ENCODE measurements at places on chromosomes 12 and 14. TPM values are rescaled to one million over a fixed set of nuclear protein-coding genes. Genes with fewer than 3 reads are reported as not detected.
A peak's percentile ranks its signal among the peaks of the same experiment; 100 is the strongest.

GRCh38 chr12:28568118-28568517 is 377.9 kb downstream of the CCDC91 start:
- peak; percentile 30 for DNase-seq

DNA sequence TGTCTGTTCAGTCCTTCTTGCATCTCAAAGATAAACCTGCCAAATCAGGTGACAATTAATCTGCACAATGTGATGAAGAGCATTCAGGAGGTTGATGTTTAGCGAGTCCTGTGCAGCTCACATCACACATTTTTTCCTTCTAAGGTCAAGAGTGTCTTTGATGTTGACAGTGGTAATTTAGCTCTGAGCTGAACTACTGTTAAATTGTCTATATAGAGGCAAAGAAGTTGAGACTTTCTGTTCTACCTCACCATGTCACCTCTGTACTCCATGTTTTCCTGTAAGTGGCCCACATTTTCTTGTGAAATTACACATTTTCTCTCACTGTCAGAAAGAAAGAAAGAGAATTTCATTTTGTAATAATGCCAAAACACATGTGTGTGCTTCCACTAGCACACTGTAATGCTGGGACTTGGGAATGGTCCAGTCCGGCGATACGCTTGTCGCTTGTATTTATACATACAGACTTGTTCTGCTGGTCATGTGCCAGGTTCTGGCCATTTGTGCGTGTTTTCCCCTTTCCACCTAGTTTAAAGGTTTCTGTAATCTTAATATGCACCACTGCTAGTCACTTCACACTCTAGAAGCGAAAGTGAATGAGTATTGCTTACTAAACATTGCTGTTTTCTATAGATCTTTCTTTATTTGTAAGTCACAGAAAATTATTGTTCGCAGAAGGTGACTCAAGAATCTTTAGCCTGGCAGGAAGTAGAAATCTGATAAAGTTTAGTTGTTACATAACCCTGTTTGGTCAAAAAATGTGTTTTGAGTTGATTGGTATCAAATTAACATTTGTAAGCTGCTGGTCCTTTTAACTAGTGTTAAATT is 328.9 kb downstream of the TMTC2 start:
- no peak for DNase-seq

GUCY2C gene
- 0.13 TPM for total RNA-seq

CELA1 gene
- total RNA-seq, result not detected

DNA sequence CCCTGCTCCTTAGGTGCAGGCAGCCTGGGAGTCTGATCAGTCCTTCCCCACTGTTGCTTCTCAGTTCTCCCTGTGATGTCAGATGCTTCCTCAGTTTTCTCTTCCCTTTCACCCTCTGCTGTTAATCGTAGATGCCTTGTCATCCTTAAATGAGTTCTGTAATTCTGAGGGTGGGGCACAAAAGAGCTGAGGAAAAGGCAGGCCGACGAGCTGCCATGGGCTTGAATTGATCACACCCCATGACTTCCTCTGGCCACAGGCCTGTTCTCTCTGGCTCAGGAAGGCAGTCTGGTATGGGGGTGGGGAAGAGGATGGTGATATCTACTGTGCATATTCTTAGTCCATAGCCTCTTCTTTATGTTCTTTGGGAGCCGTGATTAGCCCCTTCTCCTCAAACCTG is 5.2 kb upstream of the AP1G2 start:
- no peak for DNase-seq

CPSF6 gene
- total RNA-seq, result 82.0 TPM

Measured in Panc1 (cell line).